ENCODE measurements at places on chromosomes 2 and 18. TPM values are rescaled to one million over a fixed set of nuclear protein-coding genes. Genes with fewer than 3 reads are reported as not detected.

DNA sequence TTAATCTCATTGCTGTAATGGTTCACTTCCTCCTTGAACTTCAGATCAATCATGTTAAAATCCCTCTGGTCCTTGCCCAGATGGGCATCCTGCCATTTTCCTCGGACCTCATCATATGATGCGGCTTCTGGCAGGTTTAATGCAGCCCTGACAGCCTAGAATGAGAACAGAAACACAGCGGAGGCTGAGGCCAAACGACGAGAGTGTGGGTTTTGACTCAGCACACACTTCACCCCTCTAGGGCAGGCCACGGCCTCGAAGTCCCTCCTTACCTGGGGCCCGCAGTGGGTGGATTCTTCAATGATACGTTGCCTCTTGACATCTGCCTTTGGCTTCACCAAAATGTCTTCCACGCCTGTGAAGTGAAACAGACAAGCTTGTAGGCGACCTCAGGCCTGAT, 56.8 kb downstream of the POLR1A start:
- no peak overlapping the region for H3K27ac ChIP-seq
- H3K27me3 ChIP-seq, result no peaks in the 10 kb centered on the region
- no peak for DNase-seq

DNA sequence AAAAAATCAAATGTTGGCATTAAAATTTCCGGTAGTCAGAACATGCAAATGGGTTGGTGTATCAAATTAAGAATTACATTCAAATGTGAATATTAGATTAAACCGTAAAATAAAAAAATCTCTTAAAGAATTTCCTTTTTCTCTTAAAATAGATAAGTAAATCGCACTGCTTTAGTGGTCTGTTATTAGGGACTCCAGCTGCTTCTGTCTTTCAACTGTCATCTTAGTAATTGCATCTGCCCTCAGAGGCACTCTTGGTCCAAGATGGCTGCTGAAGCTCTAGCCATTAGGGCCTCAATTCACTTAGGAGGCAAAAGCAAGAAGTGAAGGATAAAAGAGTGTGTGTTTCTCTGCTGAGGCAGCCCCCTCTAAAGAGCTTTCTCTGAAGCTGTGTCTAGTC, 132.4 kb downstream of the MGAT5 start:
- H3K27me3 ChIP-seq, result no peaks in the 10 kb centered on the region
- no peak for DNase-seq
- H3K27ac ChIP-seq, result no peak overlapping the region
- H3K36me3 ChIP-seq, result no peaks in the 10 kb centered on the region
- H3K4me3 ChIP-seq, result no peak overlapping the region

DNA sequence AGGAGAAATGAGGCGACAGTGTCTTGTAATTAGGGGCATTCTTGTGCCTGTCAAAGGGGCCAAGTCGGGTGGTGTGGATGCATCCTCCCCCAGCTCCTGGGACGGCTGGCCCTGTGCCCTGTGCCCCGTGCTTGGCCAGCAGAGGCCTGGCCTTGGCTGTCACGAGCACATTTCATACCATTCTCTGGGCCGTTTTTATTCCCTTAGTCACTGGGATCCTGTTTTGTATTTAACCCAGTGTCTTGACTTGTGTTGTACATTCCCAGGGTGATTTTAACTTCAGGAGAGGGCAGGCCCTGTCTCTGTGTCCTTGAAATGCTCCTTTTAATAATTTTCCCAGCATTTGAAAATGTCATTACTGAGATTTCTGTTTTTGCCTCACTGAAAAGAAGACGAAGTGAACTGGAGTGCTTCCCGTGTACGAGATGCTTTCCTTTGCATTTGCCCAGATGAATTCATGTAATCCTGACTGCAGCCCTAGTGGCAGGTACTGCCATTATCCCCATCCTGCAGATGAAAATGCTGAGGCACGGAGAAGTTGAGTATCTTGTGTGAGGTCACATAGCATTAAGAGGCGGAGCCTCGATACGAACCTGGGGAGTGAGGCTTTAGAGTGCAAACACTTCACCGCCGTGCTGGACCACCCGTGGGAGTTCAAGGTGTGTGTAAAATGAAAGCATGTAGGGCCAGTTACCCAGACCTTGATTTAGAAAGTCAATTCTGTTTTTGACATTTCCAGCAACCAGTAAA, 57.0 kb downstream of the SH3RF3 start:
- H3K27me3 ChIP-seq, result no peaks in the 10 kb centered on the region
- no peak overlapping the region for H3K27ac ChIP-seq
- H3K4me3 ChIP-seq, result no peak overlapping the region
- DNase-seq, result no peak

DNA sequence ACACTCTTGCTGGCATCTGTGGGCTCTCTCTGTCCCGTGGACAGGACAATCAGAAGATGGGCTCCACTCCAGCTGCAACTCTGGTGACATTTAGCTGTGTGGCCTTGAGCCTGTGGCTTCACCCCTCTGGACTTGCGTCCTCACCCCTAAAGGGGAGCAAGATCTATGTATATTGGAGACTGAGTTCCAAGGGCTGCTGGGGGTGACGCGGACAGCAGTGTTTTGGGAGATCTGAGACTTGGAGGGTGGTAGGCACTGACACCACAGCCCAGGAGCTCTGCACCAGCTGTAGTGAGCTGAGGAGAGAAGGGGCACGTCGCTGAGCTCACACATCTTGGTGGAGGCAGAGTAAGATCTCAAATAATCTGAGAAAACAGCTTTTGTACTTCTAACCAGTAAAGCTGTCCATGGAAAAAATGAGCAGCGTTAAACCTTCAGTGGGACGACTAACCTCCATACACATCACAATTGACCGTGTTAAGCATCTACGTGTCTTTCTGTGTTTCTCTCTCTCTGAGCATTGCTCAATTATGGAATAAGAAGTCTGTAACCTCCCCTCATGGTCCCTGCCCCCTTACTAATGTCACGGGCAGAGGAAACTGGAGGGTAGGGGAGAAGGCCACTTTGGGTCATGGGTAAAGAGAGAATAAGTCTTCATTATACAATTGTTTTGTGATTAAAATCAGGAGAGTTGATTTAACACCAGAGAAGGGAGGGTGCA, 85.8 kb downstream of the SH3RF3 start:
- DNase-seq, result no peak
- no peaks in the 10 kb centered on the region for H3K4me1 ChIP-seq
- no peaks in the 10 kb centered on the region for H3K36me3 ChIP-seq

- no peak overlapping the region for H3K27ac ChIP-seq
- no peaks in the 10 kb centered on the region for H3K4me1 ChIP-seq
- no peak overlapping the region for H3K4me3 ChIP-seq
- no peaks in the 10 kb centered on the region for H3K27me3 ChIP-seq
Measured at GRCh38 chr18:12468445-12468844, 60.7 kb downstream of the PRELID3A start.

DNA sequence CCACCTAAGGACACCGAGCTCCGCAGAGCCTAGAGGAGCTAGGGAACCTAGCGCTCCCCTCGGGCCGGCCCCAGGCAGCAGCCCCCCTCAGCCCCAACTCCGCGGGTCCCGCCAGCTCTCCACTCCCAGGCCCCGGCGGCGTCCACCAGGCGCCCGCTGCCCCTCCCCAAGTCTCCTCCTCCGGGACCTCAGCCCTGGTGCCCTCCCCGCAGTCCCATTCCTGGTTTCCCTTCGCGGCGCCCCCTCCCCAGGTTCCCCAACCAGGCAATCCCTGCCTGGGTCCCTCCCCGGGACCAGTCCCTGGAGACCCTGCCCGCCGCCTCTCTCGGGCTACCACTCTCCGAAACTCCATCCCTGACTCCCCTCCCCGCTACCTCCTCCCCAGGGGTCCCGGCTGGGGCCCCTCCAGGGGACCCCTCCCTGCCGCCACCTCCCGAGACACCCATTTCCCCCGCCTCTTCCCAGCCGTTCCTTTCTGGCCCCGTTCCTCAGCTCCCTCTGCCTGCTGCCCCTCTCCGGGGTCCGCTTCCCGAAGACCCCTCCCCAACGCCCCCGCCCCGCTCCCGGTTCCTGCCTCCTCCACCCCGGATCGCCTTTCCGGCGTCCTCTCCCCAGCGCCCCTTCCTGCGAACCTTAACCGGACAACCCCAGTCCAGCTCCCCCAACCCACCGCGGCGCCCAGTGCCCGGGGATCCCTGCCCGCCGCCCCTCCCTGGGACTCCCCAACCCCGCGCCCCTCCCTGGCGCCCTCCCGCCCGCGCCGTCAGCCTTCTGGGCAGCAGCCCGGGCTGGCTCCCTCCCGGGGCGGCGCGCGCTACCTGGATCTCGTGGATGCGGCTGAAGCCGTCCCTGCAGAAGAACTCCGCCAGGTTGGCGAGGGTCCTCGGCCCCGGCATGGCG, 678 bp downstream of the CYP27C1 start:
- DNase-seq, result peak; percentile 84
- peak overlapping the region; percentile 58 for H3K4me3 ChIP-seq

GRCh38 chr18:22624176-22624575, 206.5 kb upstream of the CTAGE1 start:
- H3K27ac ChIP-seq, result no peak overlapping the region
- no peak overlapping the region for H3K4me3 ChIP-seq
- DNase-seq, result no peak
- no peaks in the 10 kb centered on the region for H3K36me3 ChIP-seq
- H3K27me3 ChIP-seq, result no peaks in the 10 kb centered on the region

DNA sequence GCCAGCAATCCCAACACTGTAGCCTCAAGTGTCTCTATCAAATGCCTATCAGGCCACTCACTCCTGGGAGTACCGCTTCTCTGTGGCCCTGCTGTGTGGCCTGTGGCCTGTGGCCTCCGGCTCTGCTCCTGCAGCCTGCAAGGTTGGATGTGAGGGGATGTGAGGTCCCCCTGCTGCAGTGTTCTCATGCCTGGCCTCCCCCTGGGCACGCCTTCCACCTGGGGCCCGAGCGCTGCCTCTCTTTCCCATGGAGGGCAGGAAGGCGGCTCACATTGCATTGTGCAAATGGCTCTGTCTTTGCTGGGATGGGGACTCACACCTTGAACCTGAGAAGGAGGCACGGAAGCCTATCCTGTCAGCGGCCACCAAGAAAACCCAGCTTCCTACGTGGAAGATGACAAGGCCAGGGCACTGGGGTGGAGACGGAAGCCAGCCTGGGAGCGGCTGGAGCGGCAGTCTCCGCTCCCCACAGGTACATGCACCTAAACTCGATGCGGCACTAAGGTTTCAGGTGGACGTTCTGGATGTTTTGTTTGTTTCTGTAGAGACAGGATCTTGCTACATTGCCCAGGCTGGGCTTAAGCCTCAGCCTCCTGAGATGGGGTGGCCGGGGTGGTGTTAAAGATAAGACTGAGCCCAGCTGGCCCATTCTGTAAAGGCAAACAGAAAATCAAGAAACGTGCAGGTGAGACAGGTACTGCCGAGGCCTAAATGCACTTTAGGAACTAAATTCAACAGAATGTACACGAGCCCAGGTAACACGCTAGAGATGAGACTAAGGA, 140.1 kb downstream of the HDAC4 start:
- peaks cover 6% of the 10 kb centered on the region for H3K4me1 ChIP-seq
- no peak for DNase-seq

DNA sequence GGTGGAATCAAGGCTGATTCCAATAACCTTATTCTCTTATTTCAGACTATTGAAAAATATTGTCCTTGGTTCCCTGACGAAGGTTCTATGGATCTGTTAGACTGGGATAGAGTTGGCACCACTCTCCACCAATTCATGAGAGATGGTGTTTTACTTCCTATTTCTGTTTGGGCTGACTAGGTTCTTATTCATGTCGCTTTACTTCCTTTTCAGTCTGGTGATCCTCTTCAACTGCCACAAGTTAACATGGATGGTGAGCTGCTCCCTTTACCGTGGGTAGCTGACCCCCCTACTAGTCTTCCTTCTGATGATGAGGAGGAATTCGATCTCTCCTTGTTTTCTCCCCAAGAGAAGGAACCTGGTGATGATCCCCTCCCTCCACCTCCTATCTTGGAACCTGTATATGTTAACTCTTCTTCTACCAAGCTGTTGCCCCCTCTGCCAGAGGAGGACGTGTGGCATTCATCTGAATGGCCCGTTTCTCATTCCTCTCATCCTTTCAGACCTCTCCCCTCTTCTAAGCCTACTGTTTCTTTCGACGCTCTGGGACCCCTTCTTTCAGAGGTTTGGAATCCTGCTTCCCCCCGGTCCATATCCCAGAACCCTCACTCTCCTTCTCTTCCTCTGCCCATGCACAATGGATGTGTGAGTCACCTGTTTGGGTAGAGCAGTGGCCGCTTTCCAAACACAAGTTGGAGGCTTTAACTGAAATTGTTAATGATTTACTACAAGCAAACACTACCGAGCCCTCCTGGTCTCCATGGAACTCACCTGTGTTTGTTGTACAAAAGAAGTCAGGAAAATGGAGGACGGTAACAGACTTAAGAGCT, 13.5 kb upstream of the CNOT11 start:
- no peaks in the 10 kb centered on the region for H3K4me1 ChIP-seq
- no peak for DNase-seq
- no peak overlapping the region for H3K4me3 ChIP-seq
- H3K27ac ChIP-seq, result no peak overlapping the region
- no peaks in the 10 kb centered on the region for H3K36me3 ChIP-seq

DNA sequence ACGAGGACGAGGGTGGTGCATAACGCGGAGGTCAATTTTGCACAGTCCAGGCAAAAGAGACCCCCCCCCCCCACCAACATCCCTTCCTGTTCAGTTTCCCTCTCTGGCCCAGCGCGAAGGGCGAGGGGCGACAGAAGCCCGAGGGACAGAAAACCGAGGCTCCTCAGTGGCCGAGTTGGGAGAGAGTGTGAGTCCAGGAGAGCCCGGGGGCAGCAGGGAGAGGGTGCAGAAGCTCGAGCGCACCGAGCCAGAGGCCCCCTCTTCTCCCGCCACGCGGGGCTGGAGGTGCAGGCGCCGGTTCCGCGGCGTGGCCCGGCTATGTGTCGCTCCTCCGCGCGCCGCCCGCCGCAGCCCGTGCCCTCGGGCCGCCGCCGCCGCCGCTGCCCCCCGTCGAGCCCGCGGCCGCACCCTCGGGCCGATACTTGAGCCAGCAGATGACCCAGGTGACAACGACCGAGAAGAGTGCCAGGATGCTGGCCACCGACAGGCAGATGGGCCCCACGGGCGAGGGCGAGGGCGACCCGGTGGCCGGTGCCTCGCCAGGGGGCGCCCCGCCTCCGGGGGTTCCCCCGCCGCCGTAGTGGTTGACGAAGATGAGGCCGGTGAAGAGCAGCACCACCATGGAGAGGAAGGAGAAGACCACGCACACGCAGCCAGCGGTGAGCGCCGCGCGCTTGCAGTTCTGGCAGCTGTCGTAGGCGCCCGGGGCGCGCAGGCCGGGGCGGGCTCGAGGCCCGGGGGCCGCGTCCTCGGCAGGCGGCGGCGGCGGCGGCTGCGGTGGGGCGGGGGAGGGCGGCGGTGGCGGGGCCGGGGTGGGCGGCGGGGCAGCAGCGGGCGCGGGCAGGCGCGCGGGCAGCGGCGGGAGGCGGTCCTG, 20.2 kb upstream of the PAX3 start:
- peak overlapping the region; percentile 65 for H3K4me3 ChIP-seq
- H3K4me1 ChIP-seq, result no peaks in the 10 kb centered on the region
- H3K36me3 ChIP-seq, result no peaks in the 10 kb centered on the region
- DNase-seq, result no peak

- no peaks in the 10 kb centered on the region for H3K27me3 ChIP-seq
- H3K4me1 ChIP-seq, result no peaks in the 10 kb centered on the region
- H3K27ac ChIP-seq, result no peak overlapping the region
- no peak overlapping the region for H3K4me3 ChIP-seq
- no peak for DNase-seq
- H3K36me3 ChIP-seq, result no peaks in the 10 kb centered on the region
Measured at GRCh38 chr18:1914489-1914888, 656.8 kb downstream of the METTL4 start.

GRCh38 chr2:207150284-207150683, 15.5 kb downstream of the KLF7 start:
- no peak overlapping the region for H3K27ac ChIP-seq
- no peak for DNase-seq
- no peak overlapping the region for H3K4me3 ChIP-seq
- H3K27me3 ChIP-seq, result no peaks in the 10 kb centered on the region

Gene SLC35F5
- total RNA-seq, result 22.2 TPM

Gene ABCG5
- total RNA-seq, result not detected

Gene CLIP4
- not detected for total RNA-seq
